ENCODE measurements at places on chromosomes 3 and 15.

GRCh38 chr3:176313426-176313825 lies 883.9 kb downstream of the TBL1XR1 start:
- no peak for DNase-seq

DNA sequence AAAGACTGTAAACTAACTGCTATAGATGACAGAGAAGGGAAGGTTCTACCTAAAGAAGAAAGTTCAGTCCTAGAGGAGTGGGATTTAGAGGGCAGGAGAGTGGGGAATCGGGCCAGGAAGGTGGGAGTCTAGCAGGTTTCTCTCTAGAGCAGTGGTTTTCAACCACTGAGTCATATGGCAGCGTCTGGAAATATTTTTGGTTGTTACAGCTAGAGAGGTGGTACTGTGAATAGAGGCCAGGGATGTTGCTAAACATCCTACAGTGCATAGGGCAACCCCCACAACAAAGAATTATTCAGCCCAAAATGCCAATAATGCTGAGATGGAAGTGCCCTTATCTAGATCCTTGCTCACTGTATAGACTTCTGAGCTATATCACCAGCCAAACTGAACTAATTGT lies 28.7 kb downstream of the ATP1B3 start:
- no peak for DNase-seq

DNA sequence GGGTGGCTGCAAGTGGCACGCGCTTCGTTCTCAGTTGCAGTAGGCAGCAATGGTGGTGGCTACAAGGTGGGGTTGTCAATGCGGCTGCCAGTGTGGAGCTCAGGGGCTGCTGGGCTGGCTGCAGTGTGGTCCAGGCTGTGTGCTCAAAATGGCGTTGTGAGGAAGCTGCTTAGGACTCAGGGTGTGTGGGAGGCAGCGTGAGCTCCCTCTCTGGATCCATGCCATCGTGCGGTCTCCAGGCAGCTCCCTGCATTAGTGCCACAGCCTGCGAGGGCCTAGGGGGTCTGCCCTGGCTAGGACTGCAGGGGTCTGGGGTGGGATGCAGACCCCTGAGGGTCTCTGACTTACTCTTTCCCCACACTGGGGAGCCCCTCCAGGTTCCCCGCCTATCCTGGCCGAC lies 397.2 kb downstream of the OCA2 start:
- no peak for DNase-seq

DNA sequence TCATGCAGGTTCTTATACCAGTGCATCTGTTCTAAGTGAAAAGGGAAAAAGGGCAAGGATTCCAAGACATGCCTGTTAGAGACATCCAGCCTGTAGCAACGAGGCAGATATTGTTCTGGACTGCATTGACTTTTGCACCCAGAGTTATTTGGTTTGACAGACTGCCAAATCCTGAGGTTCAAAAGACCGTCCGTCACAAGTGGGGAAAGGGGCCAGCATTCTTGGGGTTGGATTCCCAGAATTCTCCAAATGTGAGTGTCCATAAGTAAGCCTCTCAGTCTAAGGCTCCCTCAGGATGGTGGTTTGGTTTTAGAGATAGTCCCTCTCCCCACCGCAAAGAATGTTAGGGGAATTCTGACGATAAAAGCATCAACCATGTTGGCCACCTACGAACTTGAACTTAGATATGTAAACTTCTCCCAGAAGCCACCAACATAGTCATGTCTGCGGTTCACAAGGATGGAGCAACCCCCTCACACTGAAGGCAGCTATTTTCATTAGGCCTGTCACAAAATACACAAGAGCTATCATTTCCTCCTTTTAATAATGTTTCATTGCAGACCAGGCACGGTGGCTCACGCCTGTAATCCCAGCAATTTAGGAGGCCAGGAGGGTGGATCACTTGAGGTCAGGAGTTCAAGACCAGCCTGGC lies 13.6 kb upstream of the LACTB start:
- DNase-seq, result peak; percentile 100

GRCh38 chr3:190305406-190305805 lies 16.8 kb downstream of the CLDN1 start:
- DNase-seq, result peak; percentile 45

DNA sequence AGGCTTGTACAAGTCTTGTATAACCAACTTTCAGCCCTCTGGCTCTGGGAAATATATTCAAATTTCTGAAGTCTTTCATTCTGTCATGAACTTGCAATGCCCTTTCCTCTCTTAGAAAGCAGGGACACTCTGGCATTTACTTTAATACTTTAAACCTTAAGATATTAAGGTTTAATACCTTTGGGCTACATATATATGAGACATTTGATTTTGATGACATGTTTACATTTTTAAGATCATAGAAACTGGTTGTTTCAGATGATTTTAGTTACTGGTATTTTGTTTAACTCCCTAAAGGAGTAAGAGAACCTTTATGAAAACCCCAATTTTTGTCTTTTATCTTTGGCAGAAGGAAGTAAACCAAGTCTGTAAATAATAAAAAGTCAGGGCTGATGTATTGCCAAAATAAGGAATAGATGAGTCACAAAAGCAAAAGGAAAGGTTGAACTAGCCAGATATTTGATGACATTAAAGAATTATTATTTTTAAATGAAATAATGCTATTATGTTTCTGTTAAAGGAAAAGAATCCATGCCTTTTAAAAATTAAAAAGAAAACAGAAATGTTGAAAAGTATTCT lies 579.0 kb upstream of the CBLB start:
- DNase-seq, result no peak

GRCh38 chr3:153910387-153910786 lies 210.8 kb upstream of the ARHGEF26 start:
- DNase-seq, result no peak

DNA sequence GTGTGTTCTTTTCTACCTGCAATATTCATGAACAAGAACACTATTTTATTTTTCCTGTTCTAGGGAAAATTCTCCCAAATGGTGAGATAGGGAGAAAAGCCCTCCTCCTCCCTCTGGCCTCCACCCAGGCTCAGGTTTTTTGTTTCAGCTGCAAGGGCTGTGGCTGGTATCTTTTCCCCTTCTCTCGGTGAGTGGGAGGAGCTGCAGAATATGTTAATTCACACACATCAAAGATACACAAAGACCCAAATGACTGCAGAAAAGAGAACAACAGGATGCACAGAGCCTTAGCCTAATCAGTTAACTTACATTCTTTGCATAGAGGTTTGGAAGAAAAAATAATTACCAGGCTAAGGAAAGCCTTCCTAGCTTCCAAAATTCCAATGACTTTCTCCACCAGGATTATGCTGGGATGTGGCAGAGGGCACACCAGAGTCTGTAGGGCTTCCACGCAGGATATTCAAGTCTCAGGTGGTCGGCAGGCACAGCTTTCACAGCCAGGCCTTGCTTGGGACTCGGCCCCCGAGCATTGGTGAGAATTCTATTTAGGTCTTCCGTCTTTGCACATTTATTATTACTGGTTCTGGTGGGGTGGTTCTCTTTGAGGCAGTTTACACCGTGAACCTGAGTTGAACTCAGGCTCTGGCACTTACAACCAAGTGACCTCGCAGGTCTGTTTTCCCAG lies 64.9 kb downstream of the ABHD5 start:
- DNase-seq, result peak; percentile 19

DNA sequence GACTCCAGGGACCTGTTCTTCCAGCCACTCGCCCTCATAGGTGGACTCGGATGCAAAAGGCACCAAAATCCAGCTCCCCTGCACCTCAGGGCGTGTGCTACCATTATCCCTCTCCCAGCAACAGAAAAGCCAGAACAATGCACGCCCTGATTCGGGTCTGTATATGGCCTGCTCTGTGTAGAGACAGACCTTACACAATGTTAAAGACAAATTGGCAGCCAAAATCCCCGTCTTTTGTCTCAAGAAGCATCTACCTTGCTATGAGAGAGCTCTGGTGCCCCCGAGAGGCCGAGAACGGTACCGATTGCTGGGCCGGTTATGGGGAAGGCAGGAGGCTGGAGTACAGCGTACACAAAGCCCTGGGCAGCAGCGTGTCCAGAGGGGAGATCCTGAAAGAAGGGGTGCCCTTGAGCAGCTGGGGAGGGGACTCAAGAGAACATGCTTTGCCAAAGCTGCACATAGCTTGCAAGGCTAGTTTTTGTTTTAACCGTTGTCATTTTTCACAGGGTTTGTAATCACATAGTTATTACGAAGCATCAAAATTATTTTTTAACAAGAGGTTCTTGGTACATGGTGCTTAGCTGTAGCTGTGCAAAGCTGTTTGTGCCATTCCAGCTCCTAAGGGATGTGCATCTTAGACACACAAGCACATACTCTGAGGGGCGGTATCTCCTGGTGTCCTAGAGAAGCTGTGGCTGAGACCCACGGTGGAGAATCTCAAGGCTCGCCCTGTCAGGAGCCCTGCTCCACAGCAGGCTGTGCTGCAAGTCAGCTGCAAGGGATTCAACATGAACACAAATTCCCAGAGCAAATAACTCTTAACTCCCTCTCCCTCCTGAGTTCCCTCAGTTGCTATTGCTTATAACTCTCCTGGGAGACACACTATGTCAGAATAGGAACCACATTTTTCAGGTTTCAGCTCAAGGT lies 461.5 kb upstream of the PPP2R3A start:
- DNase-seq, result peak; percentile 82

DNA sequence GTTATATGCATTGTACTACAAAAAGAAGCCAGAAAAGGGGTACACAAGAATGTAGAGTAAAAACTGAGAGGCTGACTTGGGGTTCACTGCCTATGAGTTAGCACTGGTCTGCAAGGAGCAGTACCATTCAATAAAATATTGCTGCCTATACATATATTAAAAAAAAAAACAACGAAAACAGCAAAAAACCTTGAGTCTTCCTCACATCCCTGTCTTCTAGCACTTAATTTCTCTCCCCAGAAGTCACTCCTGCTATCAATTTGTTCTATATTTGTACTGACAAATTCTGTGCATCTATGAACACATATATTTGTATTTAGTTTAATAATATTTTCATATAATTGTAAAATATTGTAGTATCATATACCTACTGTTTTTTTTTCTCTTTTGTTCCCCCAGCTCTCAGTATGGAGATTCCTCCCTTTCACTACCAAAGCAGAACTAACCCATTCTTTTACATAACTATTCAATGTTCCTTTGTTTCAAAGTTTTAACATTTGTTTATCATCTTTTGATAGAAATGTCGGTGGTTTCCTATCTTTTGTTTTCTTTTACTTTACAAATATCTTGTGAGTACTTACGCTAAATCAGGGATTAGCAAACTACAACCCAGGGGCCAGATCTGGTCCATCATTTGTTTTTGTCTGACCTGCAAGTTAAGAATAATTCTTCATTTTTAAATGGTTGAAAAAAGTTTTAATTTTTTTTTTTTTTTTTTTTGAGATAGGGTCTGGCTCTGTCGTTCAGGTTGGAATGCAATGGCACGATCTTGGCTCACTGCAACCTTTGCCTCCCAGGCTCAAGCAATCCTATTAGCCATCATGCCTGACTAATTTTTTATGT lies 14.8 kb upstream of the FEM1B start:
- no peak for DNase-seq

GRCh38 chr3:143668924-143669790 lies 179.1 kb downstream of the SLC9A9 start:
- peak; percentile 67 for DNase-seq

- DNase-seq, result no peak
Measured at GRCh38 chr15:60217161-60217560, 180.6 kb downstream of the ANXA2 start.

DNA sequence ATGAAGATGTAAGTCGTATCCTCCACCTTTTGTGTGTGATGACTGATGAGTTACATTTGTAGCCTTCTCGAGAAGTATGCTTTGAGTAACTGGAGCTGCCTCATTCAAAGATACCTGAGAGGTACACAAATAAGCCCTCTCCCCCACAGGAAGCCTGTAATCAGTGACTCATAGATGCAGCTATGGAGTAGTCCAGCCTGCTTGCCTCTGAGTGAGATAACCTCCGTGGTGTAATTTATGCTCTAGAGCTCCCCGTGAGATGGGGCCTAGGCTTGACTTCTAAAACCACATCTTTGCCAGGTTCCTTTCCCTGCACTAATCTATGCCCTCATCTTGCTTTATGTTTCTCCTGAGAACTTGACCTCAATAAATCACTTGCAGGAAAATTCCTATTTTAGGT lies 291.7 kb downstream of the SUCLG2 start:
- DNase-seq, result no peak

DNA sequence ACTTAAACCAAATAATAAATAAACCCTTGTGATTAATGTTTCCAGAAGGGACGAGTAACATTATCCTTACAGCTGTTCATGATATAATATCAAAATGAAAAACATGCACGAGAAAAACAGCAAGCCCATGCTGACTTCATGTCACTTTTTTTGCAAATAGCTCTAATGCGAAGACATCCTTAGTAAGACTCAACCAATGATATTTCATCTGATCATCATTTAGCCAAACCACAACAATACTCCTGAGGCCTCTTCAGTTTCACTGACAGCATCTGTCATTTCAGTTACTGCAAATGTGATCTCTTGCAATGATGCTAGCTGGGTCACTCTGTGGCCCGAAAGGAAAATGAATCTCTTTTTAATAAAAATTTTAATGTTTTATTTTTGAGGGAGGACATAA lies 74.0 kb downstream of the POLR2M start:
- DNase-seq, result no peak

DNA sequence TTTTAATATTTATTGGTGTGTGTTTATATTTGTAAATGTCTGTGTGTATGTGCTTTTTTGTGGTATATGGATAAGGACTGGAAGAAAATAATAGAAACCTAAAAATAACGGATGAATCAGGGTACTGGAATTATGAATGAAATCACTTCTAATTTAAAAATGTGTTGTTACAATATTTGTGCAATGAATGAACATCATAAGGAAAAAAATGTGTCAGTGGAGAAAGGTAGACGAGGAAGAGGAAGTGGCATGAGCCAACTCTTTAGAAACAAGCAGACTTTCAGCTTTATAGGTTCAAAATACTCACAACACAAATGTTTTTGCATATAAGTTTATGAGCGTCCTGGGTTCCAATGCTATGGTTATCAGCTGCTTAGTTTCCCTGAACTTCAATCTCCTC lies 59.4 kb downstream of the SOX2 start:
- DNase-seq, result no peak

GRCh38 chr15:67097930-67098740 lies 32.7 kb downstream of the SMAD3 start:
- peak; percentile 92 for DNase-seq

GRCh38 chr3:147756476-147756875 lies 347.3 kb downstream of the ZIC1 start:
- no peak for DNase-seq

DNA sequence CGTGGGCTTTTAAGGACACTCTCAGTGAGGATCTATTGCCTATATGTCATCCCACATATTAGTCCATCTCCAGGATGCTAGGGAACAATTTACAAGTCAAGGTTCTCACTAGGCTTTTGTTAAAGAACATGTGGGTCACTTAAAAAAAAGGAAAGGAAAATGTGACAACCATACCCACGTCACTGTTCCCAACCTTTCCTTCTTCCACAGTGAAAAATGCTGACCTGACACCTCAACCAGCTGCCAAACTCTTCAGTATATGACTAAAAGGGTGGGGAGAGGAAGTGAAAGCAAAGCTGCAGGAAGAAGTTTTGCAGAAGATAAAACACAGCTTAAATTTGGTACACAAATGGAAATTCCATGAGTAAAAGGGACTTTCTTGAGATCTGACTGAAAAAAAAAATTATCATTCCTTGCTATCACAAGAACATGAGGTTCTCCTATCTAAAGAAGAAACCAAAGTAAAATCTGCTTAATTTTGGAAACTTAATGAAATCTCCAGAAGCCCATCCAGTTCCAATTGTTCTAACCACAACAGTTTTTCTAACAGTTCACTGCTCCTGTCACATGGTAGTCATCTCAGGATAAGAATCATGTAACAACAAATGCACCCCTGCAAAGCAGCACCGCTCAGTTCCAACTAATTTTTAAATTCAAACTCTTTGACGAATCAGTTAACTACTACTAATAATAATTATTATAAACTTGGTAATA lies 117.0 kb upstream of the TSPAN3 start:
- DNase-seq, result peak; percentile 59
